Spleen (tissue), 13 donors: ENCODE measurements at places on chromosomes 11 and 22.

DNA sequence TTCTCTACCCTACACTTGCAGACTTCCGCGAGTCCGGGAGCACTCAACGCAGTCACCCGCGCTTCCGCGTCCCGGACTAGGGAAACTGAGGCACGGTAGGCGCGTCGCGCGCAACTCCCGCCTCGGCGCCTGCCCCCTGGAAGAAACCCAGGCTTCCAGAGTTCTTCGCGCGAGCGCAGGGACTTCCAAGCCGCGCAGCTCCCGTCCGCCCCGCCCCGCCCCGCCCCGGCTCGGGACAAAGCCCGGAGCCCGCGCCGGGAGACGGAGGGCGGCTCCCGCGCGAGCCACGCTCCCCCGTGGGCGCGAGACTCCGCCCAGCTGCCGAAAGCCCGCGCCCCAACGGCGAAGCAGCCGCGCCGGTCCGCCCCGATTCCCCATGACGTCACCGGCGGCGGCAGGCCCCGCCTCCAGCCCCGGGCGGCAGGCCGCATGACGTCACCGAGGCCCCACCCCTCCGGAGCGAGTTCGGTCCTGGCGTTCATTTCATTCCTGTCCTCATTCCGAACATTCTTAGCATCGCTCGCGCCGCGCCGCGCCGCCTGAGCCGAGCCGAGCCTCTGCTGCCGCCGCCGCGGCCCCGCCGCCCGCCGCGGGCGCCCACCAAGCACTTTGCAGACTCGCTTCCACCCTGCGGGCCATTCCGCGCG, at the start of gene TEAD1:
TEAD1 (plus strand) TSS at position 498 of the 647 bp plus-strand sequence.
- peak; percentile 88 for DNase-seq

DNA sequence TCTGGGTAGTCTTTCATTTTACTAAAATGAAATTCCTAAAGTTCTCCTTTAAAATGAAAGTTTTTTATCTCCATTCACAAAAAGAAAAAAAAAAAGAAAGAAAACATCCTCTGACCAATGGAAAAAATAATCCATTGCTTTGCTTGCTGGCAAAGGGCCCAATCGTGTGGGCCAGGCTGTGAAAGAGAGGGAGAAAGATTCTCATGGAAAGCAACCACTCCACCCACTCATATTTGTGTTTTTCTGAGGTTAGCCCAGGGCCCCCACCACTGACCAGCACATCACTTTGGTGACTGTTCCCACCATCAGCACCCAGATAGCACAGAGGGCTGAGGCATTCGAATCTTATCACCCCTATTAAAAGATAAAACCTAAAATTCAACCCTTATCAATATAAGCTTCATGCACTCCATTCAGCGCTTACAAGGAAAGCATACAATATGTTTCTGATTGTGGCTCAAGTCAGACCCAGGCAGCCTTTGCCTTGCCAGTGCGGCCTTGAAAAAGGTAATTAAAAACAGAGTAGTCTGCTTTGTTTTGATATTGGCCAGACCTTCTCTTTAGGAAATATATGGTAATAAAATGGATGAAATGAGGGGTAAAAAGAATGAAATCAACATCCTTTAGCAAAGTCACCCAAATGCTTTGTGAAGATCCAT, 192.8 kb downstream of the ETS1 start:
- DNase-seq, result no peak

DNA sequence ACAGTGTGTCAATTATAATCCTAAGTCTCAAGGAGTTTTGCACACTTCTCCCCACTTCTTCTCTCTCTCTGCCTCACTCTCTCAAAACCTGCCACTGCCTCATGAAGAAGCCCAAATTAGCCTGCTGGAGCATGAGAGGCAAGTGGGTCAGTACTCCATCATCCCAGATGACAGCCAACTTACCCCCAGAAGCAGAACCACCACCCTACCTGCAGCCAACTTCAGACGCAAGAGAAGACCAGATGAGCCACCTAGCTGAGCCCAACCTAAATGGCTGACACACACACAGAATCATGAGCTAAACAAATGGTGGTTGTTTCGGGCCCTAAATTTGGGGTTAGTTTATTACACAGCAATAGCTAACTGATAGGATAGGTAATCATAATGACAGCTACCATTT, 61.2 kb downstream of the CD82 start:
- DNase-seq, result no peak

DNA sequence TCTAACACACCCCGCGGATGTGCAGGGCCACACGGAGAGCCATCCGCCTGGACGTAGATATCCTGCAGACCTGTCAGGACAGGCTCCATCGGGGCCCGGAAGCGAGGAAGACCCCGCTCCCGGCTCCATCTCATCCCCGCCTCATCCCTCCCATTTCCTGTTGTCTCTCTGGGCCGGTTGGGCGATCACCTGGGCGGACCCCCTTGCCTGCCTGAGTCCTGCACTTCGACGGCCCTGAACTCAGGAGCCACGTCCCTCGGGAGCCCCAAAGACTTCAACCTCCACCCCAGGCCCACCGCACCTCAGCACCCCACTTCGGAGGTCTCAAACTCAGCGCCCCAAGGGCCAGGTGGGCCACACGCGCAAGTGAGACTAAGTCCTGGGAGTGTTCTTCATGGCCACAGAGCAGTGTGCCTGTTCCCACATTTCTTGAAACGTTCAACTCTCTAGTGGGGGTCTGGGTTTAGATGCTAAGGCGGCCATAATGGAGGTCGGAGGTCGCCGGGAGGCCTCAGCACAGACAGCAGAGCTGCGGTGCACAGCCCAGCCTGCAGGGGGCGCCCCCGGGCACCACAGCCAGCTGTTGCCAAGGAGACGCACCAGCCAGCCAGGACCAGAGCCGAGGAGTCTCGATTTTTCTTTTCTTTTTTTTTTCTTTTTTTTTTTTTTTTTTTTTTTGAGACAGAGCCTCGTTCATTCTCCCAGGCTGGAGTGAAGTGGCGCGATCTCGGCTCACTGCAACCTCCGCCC, 26.0 kb upstream of the FADD start:
- peak; percentile 82 for DNase-seq

- peak; percentile 73 for DNase-seq
These were observed 19.4 kb downstream of the HTR3A start for GRCh38 chr11:113994077-113994954.
